ENCODE measurements at places on chromosomes 3 and 15.

GRCh38 chr3:27927882-27928281 lies 205.8 kb upstream of the EOMES start:
- DNase-seq = no peak

- DNase-seq = no peak
Observed at GRCh38 chr3:99866261-99866761, 48.6 kb downstream of the CMSS1 start.

DNA sequence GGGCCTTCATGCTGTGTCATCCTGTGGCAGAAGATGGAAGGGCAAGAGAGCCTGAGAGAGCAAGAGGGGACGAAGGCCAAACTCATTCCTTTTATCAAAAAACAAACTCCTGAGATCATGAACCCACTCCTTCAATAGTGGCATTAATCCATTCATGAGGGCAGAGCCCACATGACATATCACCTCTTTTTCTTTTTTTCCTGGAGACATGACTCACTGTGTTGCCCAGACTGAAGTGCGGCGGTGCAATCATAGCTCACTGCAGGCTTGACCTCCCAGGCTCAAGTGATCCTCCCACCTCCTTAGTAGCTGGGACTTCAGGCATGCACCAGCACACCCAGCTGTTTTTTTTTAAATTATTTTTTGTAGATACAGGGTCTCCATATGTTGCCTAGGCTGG lies 92.0 kb upstream of the RNU6-1 start:
- DNase-seq = no peak

DNA sequence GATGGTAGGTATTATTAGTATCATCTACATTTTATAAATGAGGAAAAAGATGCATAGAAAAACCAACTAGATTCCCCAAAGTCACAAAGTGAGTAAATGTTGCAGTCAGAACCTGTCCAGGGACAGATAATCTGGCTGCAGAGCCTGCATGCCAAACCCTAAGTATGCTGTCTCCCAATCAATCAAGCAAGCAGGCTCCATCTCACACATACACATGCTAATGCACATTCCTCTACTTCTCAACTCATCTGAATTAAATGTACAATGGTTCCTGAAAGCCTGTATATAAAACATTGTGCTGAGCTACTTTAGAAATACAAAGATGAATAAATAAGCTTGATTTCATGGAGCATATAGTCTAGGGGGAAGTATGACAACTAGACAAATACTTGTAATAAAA lies 101.0 kb downstream of the CBLB start:
- no peak for DNase-seq

- no peak for DNase-seq
Observed at GRCh38 chr15:74937272-74937589, 642 bp downstream of the COX5A start.

DNA sequence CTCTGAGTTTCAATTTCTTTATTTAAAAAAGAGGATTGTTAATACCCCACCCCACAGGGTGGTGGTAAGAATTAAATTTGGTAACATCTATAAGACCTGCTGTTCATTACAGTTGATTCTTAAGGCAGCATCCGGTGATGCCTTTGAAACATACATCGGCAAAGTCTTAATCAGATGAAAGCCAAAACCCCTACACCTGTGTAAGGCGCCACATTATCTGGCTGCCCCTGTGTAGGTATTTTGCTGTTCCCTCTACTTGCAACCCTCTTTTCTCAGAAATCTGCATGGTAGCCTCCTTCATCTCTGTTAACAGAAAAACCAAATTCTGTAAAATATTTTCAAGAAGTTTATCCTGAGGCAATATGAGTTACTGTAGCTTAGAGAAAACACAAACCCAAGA lies 90.0 kb downstream of the ST6GAL1 start:
- DNase-seq = peak; percentile 24

DNA sequence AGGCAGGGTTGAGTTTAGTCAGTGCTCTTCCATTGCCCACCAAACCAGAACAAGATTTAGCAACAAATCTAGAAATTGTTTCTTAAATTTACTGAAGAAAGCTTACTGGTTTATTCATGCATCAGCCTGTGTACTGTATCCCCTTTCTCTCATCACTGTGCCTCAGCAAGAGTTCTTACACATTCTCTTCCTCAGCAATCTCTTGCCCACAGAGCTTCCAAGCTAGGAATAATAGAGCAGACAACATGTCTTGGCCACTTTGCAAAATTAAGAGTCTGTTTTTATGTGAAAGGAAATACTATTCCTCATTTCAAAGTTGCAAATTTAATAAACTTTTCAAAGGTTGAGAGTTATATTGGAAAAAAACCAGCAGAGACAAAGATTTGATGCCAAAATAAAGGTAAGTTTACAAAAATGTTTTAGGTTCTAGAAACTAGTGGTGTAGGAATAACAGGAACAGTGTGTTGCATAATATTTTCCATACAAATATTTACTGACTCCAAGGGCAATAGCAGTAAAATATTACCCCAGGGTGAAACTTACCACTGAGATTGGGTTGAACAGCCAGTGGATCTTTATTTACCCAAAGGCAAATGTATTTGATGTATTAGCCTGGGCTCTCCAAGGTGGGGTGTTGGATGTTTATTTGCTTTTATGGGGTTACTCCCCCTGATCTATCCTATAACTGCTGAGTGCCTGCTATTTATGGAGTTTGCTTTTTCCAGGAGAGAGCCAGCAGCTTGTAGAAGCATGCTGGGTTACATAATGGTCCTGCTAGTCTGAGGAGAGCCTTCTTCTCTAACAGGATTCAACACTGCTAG lies 276.7 kb downstream of the ADAMTSL3 start:
- no peak for DNase-seq

GRCh38 chr3:116716490-116716889 lies 6.9 kb downstream of the TUSC7 start:
- no peak for DNase-seq

DNA sequence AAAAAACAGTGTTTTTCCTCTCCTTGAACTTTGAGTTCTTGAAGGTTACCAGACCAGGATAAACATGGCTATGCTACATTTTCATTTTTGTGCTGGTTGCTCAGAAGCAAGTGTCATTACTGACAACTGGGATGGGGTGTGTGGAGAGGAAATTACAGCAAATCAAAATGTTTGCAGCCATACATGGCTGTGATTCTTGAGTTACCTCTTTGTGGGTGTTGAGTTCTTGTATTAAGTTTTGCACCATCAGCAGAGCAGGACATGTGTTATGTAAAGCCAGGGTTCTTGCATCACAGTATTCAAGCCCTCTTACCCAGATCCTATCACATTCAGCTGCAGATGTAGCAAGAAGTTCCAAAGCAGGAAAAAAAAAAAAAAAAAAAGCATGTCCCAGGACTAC lies 53.9 kb upstream of the ATOSA start:
- no peak for DNase-seq

- DNase-seq = no peak
Observed at GRCh38 chr3:171865191-171865865, 22.2 kb downstream of the TMEM212 start.

DNA sequence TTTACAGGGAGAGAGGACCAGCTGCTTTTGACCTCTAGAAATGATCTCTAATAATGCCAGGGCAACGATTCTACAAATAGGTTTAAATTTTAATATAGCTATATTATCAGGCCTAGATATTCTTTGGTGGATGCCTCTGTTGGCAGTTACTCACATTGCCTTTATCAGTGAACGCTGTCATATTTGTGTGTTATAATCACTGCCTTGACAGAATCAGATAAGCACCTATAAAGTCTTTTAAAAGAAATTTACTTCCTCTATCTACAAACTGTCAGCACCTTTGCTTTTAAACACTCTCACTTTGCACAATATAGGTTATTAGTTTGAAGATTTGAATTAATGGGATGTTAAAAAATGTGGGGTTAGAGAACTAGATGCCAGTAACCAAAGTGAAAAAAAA lies 324.1 kb downstream of the ZIC1 start:
- no peak for DNase-seq

DNA sequence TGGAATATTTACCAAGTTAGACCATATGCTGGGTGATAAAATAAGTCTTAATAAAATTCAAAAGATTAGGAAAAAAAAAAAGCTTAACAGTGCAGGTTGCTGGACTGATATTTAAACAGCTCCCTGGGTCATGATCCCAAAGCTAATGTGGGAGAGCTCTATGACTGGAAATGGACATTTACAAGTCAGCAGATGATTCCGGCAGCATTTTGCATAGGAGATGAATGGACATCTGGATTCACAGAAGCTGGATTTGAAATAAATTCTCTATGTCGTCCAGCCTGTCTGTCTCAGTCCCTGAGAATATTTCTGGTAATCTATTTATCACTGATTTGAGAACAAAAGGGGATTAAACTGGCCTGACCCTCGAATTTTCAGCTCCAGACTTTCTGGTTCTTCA lies 52.3 kb upstream of the KLHL25 start:
- no peak for DNase-seq

GRCh38 chr3:189300345-189300744 lies 128.6 kb downstream of the TPRG1 start:
- no peak for DNase-seq

GRCh38 chr15:25993506-25993905 lies 130.4 kb upstream of the ATP10A start:
- no peak for DNase-seq

DNA sequence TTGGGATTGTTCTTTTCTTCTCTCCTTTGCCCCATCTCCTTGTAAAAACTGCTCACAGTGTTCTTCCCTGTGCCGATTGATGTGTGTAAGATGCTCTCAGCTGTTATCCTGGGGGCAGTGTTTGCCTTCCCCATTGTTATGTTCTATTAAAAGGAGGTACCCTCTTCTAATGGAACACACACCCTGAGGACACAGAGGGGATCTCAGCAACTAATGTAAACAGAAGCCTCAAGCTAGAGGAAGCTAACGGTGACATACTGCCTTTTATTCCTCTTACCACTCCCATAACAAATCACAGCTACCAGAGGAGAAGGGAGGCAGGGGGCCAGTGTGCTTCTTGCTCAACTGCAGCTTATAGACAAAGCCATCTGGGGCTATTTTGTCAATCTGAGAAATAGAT lies 2.2 kb downstream of the TAGLN3 start:
- DNase-seq = no peak

DNA sequence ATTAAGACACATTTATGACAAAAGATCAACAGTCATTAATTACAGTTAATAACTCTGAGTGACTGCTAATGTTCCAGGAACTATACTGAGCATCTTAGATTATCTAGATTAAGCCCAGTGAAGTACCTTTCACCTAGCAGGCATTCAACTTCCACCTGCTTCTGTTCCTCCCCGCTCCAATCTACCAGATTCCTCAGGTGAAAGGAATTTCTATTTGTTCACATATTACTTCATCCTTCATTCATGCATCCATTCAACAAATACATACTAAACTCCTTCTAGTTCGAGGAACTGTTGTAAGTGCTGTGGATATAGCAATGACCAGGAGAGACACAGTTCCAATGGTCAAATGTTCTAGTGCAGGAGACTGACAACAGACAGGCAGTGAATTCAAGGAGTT lies 139.3 kb downstream of the FILIP1L start:
- no peak for DNase-seq

GRCh38 chr3:128311441-128311844 lies 155.2 kb downstream of the DNAJB8 start:
- DNase-seq = no peak

DNA sequence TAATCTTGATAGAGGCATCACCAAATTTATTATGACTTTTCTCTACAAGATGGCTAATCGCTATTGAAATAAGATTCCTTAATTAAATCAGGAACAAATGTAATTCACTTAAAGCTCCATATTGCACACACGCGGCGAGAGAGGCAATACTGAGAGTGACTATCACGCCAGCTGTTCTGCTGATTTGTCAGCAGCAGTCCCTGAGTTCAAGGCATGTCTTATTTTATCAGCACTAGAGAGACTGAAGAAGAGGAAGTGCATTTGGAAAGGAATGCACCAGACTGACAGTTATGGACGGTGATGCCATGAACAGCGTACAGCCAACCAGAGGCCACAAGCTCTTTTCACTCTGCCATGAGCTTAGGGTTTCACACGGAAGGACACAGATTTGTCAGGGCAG lies 83.6 kb upstream of the SLCO3A1 start:
- no peak for DNase-seq

- DNase-seq = no peak
Observed at GRCh38 chr3:128080323-128081080, 28.3 kb downstream of the SEC61A1 start.

DNA sequence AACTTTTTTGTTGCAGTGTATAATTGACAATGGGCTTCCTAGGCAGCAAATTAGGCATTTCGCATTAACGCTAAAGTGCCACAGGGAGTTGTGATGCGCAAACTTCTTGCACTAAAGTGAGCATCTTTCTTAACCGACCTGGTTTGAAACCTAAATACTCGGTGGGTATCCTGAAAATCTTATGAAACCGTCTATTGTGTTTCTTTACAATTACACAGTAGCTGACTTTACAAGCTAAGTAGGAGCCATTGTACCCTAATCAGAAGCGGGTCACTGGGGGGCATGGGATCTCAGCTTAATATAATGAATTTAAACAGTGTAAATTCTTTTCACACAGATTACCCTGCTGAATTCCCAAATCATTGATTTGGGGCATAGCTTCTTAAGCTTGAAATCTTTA lies 328.0 kb downstream of the KCNH8 start:
- DNase-seq = no peak

GRCh38 chr15:96418146-96418545 lies 87.6 kb downstream of the NR2F2 start:
- no peak for DNase-seq

GRCh38 chr3:87771337-87772192 lies 287.2 kb downstream of the CGGBP1 start:
- DNase-seq = peak; percentile 18

DNA sequence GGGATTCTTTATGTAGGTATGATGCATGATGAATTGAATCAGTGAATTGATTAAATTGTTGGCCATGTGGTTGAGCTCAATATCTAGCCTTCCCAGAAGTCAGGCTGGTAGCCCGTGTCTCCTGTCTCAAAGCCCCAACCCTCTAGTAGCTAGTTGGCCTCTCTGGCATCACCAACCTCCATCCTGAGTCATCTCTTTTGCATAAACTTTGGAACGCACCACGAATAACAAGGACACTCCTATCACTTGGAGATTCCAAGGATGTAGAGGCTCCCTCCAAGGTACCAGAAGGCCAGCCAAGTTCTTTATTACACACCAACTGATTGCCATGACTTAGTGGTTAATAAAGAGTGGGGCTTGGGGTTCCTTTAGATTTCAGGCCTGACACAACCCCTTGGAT lies 148.4 kb downstream of the APBA2 start:
- DNase-seq = no peak

DNA sequence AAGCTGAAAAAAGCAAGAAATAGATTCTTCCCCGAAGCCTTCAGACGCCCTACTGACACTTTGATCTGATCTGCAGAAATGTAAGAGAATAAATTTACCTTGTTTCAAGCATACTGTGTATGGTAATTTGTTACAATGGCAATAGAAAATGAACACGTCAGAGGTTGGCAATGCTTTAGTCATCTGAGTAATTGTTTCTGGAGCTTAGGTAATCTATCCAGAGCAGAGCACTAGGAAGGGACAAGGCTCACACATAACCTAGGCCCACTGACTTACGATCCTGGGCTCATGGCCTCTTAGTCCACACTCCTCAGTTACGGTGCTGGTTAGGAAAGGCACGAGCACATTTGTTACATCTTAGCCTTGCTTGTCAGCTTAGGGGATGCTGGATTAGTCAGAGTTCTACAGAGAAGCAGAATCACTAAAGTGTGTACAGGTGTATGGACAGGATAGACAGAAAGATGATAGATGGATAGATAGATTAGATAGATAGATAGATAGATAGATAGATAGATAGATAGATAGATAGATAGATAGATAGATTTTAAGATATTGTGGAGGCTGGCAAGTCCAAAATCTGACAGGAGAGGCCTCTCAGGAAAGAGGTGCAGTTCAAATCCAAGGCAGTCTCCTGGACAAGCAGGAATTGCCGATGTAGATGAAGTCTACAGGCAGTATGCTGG lies 46.8 kb upstream of the TBC1D23 start:
- DNase-seq = no peak

GRCh38 chr3:148848410-148848809 lies 16.7 kb upstream of the CPA3 start:
- no peak for DNase-seq
